ENCODE measurements at places on chromosomes 5 and 9.

DNA sequence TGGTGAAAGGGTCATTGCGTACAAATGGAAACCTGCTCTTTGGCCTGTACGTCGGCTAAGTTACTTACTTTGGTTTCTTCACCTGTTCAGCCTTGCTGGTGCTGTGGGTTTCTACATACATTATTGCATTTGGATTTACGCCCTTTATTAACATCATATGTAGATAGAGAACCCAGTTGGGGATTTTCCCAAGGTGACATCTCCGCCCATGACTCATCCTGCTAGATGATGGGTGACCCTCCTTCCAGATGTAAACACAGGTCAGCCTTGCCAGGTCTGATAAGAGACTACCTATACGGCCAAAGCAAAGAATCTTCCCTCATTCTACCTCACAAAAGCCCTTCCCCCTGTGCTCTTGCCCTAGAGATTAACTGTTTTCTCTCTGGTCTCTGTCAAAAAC is 360.9 kb downstream of the KDM4C start:
- DNase-seq, result no peak

DNA sequence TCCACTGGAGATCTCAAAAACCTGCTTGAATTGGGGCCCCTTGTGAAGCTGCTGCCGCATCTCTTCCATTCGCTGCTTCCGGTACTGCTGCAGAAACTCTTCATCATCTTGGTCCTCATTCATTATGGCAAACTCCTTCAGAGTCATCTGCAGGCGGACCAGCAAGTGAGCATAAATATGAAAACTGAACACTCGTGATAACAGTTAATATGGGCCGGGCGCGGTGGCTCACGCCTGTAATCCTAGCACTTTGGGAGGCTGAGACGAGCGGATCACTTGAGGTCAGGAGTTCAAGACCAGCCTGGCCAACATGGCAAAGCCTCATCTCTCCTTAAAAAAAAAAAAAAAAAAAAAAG is 7.9 kb downstream of the PDCL start:
- no peak for DNase-seq

GRCh38 chr5:149228618-149229297 is 42.9 kb upstream of the AFAP1L1 start:
- no peak for DNase-seq

DNA sequence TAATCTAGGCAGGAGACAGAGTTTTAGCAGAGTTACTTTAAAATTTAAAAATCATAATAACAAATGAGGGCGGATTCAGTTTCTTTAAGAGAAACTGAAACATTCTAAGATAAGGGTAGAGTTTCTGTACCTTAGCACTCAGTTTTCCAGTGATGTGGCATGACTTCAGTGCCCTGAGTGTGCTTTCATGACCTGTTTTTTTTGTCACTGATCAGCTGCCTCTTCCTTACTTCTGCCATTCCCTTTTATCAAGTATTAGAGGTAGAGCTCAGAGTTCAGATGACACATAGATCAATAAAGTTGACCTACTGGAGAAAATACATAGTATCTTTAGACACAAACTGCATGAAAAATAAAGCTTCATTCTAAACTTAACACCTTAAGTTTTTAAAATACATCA is 82.3 kb downstream of the ERMP1 start:
- no peak for DNase-seq

DNA sequence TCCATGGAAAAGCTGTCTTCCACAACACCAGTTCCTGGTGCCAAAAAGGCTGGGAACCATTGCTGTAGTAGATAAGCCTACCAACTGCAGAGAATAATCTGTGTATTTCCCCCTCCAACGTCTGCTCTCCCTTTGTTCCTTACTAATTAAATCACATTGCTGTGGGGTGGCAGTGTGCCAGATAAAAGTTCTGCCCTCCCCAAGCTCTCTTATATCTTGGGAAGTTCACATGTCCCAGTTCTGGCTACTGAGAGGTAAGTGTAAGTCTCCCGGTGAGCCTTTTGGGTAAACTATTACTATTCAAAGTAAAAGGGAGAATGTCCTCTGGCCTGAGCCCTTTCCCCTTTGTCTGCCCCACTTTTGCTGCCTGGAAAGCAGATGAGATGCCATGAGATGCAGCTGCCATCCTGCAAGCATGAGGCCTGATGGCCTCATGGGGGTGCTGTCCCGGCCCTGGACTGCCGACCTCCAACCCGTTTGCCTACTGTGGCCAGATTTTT is 14.7 kb downstream of the ENC1 start:
- no peak for DNase-seq

- no peak for DNase-seq
Observed at GRCh38 chr9:84699984-84700383, 30.5 kb downstream of the NTRK2 start.

DNA sequence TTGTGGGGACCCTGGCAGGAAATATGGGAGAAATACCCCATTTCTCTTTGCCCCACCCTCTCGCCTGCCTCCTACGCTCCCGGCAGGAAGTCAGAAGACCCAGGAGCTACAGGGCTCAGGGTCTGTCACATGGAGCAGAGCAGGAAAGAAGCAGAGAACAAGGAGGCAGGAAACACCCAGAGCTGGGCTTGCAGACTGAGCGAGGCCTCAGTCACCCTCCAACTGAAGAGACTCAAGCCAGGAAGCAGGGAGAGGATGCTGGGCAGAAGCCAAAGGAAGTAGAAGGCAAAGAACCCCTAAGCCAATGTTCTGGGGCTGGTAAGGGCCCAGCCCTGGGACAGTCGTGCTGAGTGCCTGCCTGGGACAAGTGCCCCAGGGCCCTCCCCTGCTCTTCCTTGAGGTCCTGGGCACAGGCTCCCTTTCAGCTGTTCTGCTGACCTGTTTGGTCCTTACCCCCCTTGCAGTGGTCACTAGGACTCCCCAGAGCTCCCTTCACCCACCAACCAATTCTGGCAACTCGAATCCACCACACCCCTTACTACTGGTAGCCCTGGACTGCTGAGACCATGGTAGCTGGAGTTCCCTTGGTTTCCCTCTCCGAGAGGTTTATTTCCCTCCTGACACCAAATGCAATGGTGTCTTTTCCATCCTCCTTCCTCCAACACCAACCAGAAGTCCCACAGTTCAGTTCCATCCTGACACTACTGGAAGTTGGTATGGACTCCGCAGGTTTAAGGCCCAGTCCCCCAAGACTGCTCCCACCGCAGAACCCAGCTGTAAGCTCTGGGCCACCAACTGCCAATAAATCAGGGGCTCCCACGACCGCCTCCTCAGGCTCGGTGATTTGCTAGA is 157.5 kb downstream of the COL23A1 start:
- no peak for DNase-seq
